ENCODE measurements at places on chromosomes 6 and 20. TPM values are rescaled to one million over a fixed set of nuclear protein-coding genes. Genes with fewer than 3 reads are reported as not detected.

Gene LHFPL5
- not detected for total RNA-seq

Gene DTD1
- 11.6 TPM for total RNA-seq

Gene CPXM1
- total RNA-seq = 1.1 TPM

DNA sequence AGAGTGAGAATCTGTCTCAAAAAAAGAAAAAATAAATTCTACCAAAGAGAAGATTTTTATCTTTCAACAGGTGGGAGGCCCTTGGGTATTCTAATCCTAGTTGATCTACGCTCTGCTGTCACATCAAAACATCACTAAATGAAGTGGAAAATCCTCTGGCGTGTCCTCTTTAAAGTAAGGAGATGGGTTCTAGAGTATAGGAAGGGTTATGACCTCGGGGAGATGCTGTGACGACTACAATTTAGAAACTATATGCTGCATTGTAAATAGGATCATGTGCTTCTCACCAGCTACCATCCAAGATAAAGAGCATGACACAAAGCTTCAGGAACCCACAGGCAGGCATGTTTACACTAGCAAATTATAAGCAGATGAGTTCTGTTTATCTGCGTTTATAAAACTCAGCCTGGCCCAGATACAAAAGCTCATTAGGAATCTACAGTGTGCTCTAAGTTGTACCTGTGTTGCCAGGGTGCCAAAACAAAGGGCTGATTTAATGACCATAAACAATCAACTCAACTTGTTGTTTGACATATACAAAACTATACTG, 197.1 kb upstream of the PLN start:
- H3K4me1 ChIP-seq = no peaks in the 10 kb centered on the region
- H3K4me3 ChIP-seq = no peak overlapping the region
- H3K27me3 ChIP-seq = no peaks in the 10 kb centered on the region
- H3K27ac ChIP-seq = no peak overlapping the region

Gene SLC22A2
- total RNA-seq = not detected

Gene PSORS1C2
- not detected for total RNA-seq

Gene SLC22A1
- total RNA-seq = 4.7 TPM

- H3K27me3 ChIP-seq = no peaks in the 10 kb centered on the region
- H3K27ac ChIP-seq = no peak overlapping the region
- H3K4me1 ChIP-seq = no peaks in the 10 kb centered on the region
- no peaks in the 10 kb centered on the region for H3K36me3 ChIP-seq
- no peak overlapping the region for H3K4me3 ChIP-seq
These were observed 4.8 kb upstream of the GPR31 start for GRCh38 chr6:167162591-167162990.

- no peak for DNase-seq
- peak within 1 kb of the TSS; percentile 11 for H3K27ac ChIP-seq
- no peaks in the 10 kb centered on the region for H3K27me3 ChIP-seq
- no peaks in the 10 kb centered on the region for H3K4me1 ChIP-seq
These were observed at the start of gene WFDC2 for GRCh38 chr20:45469336-45470261. Gene WFDC2, plus strand, starts transcription at chr20:45469753. Its CDS starts 29 bp downstream, at chr20:45469782.

DNA sequence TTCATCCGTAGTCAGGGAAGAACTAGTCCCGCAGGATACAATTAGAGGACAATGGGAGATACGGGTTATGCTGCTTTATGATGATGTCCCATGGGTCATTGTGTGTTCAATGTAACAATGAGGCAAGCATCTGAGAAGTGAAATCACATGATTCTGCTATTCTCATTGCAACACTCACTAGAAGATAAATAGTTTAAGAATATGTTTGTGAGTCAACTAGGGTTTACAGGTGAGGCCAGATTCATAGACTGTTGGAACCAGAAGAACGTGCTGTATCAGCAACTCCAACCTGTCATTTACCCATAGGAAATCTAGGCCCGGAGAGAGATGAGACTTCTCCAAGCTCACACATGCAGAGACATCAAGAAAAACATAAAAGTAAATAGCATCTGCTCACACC, 80.8 kb downstream of the SCML4 start:
- no peaks in the 10 kb centered on the region for H3K36me3 ChIP-seq
- DNase-seq = no peak
- H3K27me3 ChIP-seq = no peaks in the 10 kb centered on the region
- H3K27ac ChIP-seq = no peak overlapping the region
- H3K4me3 ChIP-seq = no peak overlapping the region

DNA sequence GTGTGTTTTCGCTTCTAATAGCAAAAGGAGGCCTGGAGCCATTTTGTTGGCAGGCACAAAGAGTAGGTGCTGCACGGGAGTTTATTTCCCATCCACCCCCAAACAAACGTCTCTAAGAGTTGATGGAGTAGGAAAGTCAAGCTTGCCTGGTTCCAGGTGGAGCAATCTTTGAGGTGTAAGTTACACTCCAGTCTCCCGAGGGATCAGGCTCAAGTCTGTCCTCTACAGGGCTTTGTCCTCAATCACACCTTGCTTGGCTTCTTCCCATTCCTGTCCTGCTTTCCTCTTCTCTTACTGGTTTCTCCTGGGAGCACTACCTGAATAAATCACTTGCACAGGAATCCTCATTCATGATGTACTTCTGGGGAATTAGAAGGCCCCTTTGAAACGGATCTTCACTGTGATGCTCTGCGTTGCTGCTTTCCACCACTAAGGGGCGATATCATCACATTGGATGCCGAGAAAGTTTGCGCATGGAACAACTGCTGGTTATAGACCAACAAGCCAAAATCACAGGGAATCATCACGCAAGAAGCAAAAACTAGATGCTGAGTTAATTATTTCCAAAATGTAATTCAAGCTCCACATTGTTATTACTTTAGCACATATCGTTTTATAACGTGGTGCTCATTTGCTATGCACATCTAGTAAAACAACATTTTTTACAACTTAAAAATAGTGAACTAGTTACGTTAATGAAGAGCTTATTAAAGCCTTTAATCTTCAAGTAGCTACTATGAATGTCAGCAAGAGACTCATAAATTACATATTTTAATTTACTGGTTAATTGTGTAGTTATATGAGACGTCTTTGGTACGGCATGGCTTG, 156.8 kb downstream of the DNAH8 start:
- no peak overlapping the region for H3K27ac ChIP-seq
- peak; percentile 41 for DNase-seq
- H3K27me3 ChIP-seq = no peaks in the 10 kb centered on the region
- no peak overlapping the region for H3K4me3 ChIP-seq
- H3K4me1 ChIP-seq = no peaks in the 10 kb centered on the region

- H3K36me3 ChIP-seq = no peaks in the 10 kb centered on the region
- no peak overlapping the region for H3K4me3 ChIP-seq
- no peaks in the 10 kb centered on the region for H3K4me1 ChIP-seq
- no peak overlapping the region for H3K27ac ChIP-seq
These were observed 112.8 kb upstream of the INSM1 start for GRCh38 chr20:20255099-20255498.

DNA sequence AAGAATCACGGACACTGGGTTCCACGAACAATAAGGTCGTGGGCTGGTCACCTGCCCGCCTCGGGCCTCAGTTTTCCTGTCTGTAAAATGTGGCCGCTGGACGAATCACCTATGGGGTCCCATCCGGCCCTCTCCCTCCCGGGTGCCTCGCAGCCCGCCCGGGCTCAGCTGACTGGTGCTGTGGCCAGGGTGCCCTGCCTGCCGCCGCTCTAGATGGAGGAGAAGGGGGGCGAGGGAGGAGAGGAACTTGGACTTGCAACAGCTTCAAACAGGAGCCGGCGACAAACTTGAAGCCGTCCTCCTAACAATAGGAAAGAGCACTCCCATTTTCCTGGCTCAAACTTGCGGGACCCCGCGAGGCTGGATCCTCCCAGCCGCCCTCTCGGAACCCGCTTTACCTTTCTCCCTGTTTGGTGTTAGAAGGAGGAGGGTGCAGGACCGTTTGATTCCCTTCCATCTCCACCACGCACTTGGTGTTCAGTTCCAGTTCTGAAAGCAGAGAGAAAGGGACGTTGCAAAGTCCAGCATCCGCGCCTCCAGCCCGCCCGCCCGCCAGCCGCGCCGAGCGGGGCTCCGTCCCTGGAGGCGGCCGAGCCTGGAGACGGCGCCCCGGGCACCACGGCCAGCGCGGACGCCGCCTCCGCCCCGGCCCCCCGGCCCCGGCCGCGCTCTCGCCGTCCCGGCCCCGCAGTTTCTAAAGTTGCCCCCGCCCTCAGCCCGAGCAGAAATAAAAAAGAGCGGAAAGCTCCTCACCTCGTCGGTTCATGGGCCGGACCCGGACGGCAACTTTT, 584 bp downstream of the KIF13A start:
- peak overlapping the region; percentile 78 for H3K4me3 ChIP-seq
- peak; percentile 73 for DNase-seq
- H3K27me3 ChIP-seq = no peaks in the 10 kb centered on the region
- no peaks in the 10 kb centered on the region for H3K36me3 ChIP-seq
- H3K27ac ChIP-seq = peak overlapping the region; percentile 67

Gene SDHAF4
- total RNA-seq = 19.1 TPM

Gene LPIN3
- 320 TPM for total RNA-seq

DNA sequence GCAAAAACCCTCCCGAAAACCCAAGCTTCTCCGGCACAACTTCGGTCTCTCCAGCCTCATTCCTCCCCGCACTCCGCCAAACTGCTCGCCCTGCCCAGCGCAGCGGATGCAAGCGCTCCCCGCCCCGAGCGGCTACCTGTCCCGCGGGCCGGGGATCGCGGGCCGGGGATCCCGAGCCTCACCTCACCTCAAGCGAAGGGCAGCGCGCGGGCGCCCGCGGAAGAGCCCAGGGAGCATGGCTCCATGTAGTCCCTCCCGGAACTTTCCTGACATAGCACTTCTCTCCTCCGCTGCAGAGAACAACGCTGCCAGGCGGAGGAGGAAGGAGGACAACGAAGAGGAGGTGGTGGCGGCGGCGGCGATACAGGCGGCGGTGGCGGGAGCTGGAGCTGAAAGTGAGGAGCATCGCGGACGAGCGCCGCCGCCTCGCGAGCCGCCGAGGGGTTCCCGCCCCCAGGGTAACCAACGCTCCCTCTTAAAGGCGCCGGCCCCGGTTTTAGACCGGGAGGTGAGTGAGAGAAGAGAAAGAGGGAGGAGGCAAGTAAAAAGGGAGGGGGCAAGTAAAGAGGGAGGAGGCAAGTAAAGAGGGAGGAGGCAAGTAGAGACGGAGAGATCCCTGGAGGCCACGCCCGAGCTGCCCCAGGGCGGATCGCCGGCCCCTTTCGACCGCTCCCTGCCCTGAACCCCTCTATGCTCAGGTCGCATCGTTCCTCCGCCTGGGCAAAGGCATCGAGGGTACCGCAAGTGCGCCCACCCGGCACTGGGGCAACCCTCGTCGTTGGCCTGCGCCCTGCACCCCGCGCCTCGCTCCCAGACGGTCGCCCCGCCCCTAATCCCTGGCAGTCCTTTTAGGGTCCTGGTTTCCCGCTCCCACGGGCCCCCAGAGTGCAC, at the start of gene GPR63:
Gene GPR63, minus strand, starts transcription at position 397 of the 891 bp plus-strand sequence. CDS start 37,746 bp downstream, outside the sequence.
- peak; percentile 75 for DNase-seq
- H3K4me1 ChIP-seq = no peaks in the 10 kb centered on the region
- H3K4me3 ChIP-seq = peak within 1 kb of the TSS; percentile 73

DNA sequence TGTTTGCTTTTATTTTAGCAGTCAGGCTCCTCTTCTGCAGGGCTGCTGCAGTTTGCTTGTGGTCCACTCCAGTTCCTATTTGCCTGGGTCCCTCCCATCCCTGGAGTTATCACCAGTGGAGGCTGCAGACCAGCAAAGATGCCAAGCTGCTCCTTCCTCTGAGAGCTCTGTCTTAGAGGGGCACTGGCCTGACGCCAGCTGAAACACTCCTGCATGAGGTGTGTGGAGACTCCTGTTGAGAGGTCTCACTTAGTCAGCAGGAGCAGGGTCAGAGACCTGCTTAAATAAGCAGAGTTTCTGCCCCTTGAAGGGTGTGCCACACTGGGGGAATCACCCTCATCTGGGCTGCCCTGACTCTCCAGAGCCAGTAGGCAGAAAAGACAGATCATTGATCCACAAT, 16.2 kb upstream of the WFDC8 start:
- H3K36me3 ChIP-seq = no peaks in the 10 kb centered on the region
- H3K4me1 ChIP-seq = no peaks in the 10 kb centered on the region
- DNase-seq = no peak
- H3K27me3 ChIP-seq = no peaks in the 10 kb centered on the region

Gene DYNLT2
- 4.1 TPM for total RNA-seq

Gene ANKRD6
- 11.6 TPM for total RNA-seq

- no peak overlapping the region for H3K4me3 ChIP-seq
- no peak for DNase-seq
- H3K27me3 ChIP-seq = no peaks in the 10 kb centered on the region
- peaks cover 20% of the 10 kb centered on the region for H3K4me1 ChIP-seq
These were observed 3.3 kb upstream of the SLC35B2 start for GRCh38 chr6:44260451-44261297.

DNA sequence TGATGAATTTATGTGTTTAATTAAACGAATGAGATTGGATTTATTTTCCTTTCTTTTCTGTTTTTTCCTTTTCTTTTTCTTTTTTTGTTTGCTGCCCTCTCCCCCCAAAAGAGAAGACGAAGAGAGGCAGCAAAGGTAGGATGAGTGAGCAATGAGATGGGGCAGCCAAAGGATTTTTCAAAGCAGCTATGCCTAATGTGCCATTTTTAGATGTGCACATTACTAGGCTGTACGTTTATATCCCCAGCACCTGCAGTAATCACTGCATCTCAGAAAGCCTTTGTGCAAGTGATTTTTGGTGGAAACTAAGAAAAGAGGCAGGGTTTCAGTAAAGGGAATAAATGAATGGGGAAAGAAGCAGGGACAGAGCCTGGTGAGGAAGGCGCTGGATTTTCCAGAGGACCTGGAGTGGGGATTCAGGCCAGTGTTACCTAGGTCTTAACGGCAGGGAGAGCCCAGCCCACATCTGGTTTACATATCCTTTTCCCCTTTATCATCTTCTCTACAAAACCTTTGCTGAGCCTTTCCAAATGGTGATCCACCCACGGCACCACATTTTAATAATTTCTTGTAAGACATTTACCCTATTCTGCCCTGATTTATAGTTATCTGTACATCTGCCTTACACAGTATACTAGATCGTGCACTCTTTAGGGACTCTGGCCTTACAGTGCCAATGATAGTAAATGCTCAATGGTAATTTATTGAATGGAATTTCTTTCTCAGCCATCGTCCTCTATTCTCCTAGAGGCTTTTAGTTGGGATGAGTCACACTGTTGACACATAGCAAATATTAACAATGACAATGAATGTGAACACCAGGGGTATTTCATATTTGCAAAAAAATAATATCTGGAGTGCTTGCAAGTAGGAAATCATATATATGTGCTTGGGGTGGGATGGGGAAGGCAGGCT, 38.3 kb upstream of the ATXN1 start:
- H3K27ac ChIP-seq = no peak overlapping the region
- no peaks in the 10 kb centered on the region for H3K36me3 ChIP-seq
- no peak overlapping the region for H3K4me3 ChIP-seq
- H3K4me1 ChIP-seq = no peaks in the 10 kb centered on the region

Gene POLR3F
- total RNA-seq = 7.8 TPM

All from Peyer's patch (tissue), 4 donors.